NCI-H69 (cell line): ENCODE measurements at places on chromosomes 13 and 19.

DNA sequence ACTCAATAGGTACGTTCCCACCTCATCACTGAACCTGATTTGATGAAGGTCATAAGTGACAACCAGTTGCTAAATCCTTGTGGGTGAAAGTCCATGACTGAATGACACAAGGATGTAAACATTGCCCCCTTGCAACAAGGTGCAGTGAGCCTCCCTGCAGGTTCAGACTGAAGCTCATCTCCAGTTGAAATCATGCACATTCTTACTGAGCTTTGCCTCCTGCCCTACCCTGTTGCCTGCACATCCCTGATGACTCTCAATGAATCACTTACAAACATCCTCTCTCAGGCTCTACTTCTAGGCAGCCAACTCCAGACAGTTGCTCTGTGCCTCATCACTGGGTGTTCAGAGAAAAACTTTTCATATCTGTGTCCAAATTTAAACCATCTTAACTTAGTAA is 42.5 kb upstream of the ARGLU1 start:
- no peak for DNase-seq

- no peak for DNase-seq
Observed at GRCh38 chr19:16025108-16026101, 50.9 kb upstream of the TPM4 start.

- no peak for DNase-seq
Observed at GRCh38 chr13:44686531-44686934, 110.4 kb upstream of the TSC22D1 start.

- peak; percentile 88 for DNase-seq
Observed at GRCh38 chr13:74133657-74134201, 475 bp downstream of the KLF12 start.

GRCh38 chr19:55283548-55284377 is at the start of gene BRSK1:
BRSK1 (plus strand) TSS chr19:55283997; CDS start chr19:55284443, 446 bp downstream.
- DNase-seq = peak; percentile 92

GRCh38 chr13:95258619-95259194 is 42.5 kb downstream of the ABCC4 start:
- no peak for DNase-seq

DNA sequence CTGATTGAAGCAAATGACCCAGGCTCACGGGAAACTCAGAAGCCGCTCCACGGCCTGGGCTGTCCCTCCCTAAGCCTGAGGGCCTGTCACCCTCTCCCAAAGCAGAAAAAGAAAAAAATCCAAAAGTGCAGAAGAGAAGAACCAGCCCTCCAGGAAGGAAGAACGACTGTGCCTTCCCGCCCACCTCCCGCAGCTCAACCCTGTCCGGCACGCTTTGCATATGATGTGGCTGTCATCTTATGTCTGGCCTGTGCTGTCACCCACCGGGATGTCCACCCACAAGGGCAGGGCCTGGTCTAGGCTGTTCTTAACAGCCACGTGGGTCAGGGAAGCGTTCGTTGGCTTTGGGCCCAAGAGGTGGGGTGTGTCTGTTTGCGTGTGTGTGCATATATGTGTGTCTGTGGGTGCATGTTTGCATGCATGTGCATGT is 13.7 kb downstream of the ZBTB7A start:
- DNase-seq = no peak

DNA sequence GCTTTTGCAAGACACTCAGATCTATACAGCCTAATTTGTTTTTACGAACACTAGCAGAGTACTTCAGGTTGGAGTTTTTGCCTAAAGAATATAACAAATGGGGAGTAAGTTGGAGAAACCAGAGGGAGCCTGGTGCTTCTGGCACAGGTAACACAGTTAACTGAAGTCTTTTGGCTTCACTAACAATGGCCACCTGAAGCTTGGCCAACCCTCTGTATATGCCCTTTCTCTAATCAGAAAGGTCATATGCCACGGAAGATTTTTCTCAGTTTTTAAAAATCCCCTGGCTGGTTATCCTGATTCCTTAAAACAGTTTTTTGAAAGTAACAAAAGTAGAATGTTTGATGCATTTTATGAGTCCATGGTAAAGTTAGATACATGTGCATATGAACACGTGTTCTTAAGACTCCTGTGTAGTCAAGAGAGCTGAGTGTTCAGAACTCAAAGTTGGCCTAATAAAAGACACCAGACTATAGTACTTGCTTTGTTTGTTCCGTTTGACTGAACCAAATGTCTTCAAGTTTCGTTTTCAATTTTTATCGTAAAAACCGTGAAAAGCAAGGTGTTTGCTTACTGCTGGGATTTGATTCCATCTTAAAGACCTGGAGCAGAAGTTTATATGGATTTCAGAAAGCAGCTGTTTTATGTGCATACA is 137.5 kb downstream of the KCNRG start:
- DNase-seq = no peak

- no peak for DNase-seq
Observed at GRCh38 chr19:28586474-28586873, 626.5 kb downstream of the UQCRFS1 start.
